ENCODE measurements at places on chromosomes 13 and 19.

DNA sequence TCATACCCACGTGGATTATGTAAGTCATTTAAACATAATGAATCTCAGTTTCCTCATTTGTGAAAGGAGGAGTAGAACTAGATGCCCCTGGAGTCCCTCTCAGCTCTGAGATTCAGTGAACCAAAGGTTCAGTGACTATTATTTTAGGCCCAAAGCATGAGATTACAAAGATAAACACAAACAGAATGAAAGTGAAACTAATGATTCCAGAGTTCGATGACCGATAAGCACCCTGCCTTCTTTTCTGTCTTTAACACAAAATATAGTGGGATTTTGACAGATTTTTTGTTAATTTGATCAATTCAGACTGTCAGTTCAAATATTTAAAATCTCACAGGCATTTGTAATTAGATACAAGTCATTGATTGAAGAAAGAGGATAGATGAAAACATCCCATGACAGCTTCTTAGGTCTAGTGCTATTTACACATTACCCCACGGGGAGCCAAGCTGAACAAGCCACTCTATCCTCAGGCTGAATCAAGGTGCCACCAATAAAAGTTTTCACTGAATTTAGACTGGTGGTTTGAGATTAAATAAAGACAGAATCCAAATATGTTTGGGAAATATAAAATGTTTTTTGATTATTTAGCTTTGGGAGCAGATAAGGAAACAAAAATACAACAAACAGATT is 64.6 kb upstream of the RAP2A start:
- DNase-seq = no peak

DNA sequence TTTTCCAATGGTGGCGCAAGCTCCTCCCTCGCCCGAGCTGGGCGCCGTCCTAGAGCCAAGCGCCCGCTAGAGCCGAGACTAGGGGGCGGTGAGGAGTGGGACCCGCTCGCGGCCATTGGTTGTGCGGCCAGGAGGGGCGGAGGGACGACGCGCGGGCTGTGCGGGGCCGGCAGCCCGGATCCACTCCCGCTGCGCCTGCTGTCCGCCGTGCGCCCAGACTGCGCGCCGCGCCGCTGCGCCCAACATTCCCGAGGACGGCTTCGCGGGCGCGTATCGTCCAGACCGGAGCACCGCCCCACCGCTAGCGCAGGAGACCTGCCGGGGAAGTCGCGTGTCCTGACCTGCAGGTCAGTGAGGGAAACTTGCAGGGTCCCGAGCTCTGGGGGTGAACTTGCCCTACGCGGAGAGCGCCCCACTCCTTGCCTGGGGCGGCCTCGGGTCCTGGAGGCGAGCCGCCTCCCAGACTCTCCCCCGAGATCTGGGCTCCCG is at the start of gene SERTM1:
TSS of gene SERTM1 (plus strand) at position 183 of the 489 bp plus-strand sequence. CDS start 21,059 bp downstream, outside the sequence.
- DNase-seq = no peak

DNA sequence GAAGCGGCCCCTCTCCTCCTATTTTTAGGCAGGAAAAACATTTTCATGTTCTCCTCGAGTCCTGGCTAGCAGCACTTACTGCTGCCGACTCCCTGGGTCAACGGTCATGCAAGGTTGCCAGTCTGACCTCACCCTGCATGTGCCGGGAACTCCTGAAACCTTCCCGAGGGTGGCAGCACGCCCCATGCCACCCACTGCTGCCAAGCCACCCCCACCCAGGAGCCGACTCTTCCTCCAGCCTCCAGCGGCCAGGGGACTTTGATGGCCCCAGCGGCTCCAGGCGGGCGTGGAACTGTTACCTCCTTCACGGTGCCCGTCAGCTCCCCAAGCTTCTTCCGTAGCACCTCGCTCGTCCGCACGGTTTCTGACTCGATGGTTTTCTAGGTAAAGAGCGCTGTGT is 8.7 kb downstream of the TIMM44 start:
- DNase-seq = no peak

DNA sequence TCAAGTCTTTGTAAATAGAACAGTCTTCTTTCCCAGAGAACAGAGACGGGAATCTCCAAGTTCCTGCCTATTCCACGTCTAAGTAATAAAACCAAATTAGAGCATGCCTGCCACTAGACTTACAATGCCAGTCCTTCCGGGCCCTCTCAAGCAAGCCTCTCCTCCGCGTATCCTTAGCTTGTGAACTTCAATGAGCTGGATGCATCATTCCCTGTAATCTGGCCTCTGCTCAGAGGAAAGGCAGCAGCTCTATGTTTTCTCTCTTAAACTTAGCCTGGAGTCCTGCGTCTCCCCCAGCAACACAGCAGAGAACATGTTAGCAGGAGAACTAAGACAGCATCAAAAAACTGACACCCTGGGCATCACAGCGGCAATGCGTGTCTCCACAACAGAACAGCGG is 8.2 kb downstream of the NALCN start:
- no peak for DNase-seq

- no peak for DNase-seq
Observed at GRCh38 chr13:90839061-90839460, 508.4 kb upstream of the MIR17HG start.

- no peak for DNase-seq
Observed at GRCh38 chr19:2242092-2242537, 5.5 kb downstream of the SF3A2 start.

- no peak for DNase-seq
Observed at GRCh38 chr13:77555246-77555645, 19.7 kb downstream of the SCEL start.

DNA sequence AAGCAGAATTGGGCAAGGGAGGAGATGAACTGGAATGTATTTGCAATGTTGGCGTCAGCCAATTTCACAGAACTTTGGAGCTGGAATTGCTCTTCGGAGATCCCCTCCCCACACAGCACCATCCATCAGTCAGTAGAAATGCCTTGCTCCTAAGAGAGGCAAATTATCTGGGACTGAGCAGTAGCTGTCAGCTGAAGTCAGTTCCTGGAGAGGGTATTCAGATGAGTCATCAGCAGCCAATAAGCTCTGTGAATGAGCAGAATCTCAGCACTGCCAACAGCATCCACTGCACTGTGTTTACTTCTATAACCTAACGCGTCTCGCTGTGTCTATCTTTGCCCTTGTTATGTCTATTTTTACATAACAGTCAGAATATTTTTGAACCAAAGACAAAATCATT is 213.7 kb downstream of the SLITRK5 start:
- DNase-seq = no peak

DNA sequence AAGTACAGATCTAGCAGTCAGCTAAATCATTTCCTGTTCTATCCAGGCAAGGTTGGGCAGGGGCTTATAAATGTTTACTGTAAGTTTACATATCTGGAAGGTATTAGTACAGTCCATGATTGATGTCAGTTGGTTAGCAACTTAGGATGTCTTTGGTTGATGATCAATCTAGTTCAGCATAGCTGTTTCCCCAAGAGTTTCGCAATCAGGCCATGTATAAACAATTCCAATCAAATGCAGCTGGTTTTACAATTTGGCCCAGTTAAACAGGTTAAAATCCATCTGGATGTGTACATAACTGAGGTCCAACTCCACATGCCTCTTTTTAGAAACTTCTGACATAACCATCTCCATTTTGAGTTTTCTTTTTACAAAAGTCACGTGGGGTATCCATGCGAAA is 6.9 kb downstream of the ZNF221 start:
- DNase-seq = no peak

DNA sequence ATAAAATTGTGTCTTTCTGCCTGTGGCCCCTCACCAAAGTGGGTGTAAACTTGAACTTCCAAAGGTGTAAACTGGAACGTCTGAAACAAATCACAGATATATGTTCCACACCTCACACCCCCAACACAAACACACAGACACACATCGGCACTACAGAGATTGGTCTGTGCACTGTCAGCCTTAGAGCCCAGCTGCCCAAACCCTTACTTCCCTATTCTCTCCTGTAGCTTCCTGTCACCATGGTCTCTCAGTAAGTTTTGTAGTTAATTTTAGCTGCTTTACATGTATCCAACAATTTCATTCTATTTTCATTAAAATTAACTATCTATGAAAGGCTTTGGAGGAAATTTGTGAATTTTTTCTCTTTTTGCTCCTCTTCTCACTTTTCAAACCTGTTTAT is 5.4 kb downstream of the TM9SF2 start:
- DNase-seq = no peak

DNA sequence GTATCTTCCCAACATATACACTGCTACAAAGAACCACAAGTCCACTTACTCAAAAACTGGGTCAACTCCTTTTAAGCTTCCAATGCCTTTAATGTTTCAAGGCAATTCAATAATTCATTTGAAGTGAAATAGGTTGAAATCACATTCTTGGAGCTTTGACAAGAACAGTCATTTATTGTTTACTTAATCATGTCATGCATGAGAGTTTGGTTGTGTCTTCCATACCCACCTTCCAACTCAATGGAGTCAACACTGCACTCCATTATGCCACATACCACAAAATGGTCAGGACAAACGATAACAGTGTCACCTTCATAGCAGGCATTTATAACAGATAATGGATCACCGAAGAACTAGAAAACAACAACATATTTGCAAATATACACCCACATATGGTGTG is 506.3 kb downstream of the UQCRFS1 start:
- no peak for DNase-seq

GRCh38 chr19:18508585-18508984 is 13.3 kb downstream of the ELL start:
- DNase-seq = no peak

DNA sequence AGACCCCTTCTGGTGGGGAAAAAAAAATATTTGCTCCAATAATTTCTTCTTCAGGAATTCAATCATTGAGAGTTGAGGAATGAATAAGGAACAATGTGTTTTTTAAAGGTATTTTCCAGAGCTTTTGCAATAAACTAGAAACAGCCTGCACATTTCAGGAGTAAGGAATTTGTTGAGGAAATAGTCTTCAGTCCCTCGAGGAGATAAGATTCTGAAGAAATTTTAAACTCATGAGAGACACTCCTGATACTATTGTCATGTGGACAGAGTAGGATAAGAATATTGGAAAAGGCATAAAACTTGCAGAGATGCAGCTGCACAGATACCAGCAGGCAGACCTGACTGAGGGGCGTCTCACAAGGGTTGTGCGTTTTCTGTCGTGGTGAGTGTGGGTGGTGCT is 36.6 kb downstream of the COMP start:
- DNase-seq = no peak

GRCh38 chr19:6199240-6199994 is 64.0 kb downstream of the ACSBG2 start:
- DNase-seq = peak; percentile 100

DNA sequence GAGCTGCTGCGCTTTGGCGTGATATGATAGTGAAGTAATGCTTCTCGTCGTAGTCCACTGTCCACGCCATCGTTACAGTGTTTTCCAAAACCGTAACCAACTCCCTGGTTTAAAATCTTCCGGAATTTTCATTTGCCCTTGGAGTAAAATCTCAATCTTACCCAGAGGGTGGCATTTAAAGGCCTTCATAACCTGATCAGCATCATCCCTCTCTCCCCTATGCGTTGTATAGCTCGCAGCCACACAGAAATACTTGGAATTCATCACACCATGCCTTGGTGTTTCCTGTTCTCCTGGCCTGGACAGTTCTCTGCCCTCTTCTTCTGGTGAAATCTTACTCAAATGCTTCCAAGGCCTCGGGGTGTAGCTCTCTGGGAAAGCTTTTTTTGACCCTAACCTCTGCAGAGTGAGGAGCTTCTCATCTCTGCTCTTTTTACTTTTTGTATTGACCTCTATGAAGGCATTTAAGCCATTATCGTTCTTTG is 839 bp downstream of the MPHOSPH8 start:
- DNase-seq = no peak

DNA sequence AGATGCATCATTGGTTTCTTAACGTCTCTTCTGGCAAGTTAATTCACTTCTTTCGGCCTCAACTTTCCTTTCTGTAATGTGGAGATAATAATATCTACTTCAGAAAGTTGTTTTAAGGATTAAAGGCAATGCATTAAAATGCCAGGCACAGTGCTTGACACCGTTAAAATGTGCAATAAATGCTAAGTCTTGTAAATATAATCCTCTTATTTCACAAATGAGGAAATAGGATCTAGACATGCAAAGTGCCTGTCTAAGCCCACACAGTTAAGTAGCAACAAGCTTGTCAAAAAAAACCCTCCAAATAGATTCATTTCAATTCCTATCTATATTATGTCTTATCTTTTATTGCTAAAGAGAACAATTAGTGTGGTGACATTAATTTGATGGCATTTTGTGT is 86.4 kb upstream of the TSC22D1 start:
- DNase-seq = no peak

- DNase-seq = no peak
Observed at GRCh38 chr13:31022928-31023530, 90.6 kb downstream of the TEX26 start.

- DNase-seq = no peak
Observed at GRCh38 chr13:112065521-112065866, 1.5 kb upstream of the SOX1 start.

GRCh38 chr19:58229255-58229639 is 533 bp downstream of the ZNF544 start:
- no peak for DNase-seq

DNA sequence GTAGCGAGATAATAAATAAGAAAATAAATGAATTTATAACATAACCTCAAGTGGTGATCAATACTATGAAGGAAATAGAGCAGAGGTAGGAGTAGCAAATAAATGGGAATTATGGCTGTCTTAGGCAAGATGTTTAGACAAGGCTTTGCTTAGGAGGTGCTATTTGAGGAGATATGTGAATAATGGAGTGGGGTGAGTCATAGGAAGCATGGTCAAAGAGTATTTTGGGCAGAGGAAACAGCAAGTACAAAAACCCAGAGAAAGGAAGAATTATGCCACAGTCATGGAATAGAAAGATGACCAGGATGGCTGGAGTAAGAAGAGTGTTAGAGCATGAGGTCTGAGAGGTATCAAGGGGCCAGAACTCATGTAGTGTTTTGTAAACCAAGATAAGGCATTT is 33.6 kb upstream of the LPAR6 start:
- DNase-seq = no peak

DNA sequence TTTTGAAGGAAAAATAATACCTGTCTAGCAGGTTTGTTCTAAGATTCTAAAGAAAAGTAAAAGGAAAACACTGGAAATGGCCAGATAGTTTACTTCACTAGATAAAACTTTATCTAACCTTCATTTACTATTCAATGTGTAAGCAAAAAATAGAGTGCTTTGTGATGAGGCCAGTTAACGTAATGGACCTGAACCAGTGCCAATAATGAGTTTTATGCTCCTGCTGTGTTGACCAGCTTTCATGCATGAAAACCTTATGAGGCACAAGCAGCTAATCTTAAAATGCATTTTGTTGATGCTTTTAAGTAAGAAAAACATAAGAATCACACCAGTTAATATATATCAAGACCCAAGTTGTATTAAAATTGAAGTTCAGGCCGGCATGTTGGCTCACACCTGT is 617.2 kb upstream of the GPC6 start:
- DNase-seq = no peak

GRCh38 chr13:32443111-32443510 is 15.2 kb upstream of the N4BP2L1 start:
- DNase-seq = no peak

GRCh38 chr13:49622174-49622946 is 5.9 kb upstream of the ARL11 start:
- DNase-seq = no peak
